Adrenal gland (tissue), 19 donors: ENCODE measurements at places on chromosomes 2 and 18.

- no peak for DNase-seq
Measured at GRCh38 chr2:215479121-215479520, 43.3 kb upstream of the FN1 start.

DNA sequence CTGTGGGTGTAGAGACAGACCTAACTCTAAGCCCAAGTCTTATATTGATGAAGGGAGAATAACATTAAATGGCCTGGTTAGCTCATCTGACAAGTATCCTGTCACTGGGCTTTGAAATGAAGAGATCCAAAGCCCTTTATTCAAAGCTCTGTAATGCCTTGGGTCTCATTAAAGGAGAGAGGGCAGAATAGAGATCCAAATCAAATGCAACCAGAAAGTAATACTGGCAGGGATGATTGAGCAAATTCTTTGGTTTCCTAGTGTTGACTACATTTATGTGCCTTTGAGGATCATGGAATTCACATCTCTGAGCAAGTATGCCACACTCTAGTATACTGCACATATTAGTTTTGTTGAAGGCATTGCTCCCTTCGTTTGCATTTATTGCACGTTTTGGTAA lies 147.9 kb upstream of the CAVIN2 start:
- DNase-seq = no peak

GRCh38 chr2:55482186-55482884 lies 37.2 kb upstream of the CFAP36 start:
- peak; percentile 33 for DNase-seq

DNA sequence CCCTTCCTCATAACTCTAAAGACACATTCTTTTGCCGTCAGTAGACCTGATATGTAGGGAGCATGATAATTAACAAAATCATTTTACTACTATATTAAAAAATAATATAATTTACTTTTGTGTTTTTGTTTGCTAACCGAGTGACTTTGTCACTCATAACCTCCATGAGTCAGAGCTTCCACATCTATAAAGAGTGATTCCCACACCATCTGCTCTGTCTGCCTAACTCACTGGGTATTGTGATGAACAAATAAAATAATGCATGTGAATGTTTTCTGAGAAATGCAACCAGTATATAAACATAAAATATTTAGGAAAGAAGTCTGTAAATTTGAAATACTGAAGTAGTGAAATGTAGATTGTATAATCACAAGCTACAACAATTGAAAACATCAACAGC lies 123.4 kb upstream of the DSEL start:
- DNase-seq = no peak

DNA sequence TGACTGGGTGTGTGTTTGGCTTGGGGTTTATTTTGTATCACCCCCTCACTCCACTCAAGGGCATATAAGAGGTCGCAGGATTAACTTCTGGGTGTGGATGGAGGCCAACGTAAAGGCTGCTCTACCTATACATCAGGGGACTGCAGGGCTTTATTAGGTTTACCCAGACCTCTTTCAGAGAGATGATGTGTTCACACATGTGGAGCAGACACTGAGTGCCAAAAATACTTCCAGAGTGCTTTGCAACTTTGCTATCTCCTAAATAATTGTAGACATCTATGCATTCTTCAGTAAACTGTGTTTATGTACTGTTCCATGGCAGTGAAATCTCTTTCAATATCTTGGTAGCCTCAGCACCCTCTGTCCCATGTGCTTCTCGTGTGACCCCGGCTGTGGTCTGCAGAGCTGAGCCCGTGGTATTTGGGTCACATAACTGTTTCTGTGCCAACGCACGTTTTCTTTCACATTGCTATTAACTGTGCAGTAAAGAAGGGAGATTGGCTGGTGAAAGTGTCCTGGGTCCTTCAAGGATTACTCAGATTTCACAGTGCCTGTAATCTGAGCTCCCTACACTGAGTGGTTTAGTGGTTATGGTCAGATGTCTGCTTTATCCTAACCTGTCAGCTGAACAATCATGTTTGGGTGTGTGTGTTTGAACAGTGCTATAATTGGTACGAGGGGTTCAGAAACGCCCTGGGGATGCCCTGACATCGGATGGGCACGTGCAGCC lies 208.1 kb downstream of the VAPA start:
- DNase-seq = no peak

DNA sequence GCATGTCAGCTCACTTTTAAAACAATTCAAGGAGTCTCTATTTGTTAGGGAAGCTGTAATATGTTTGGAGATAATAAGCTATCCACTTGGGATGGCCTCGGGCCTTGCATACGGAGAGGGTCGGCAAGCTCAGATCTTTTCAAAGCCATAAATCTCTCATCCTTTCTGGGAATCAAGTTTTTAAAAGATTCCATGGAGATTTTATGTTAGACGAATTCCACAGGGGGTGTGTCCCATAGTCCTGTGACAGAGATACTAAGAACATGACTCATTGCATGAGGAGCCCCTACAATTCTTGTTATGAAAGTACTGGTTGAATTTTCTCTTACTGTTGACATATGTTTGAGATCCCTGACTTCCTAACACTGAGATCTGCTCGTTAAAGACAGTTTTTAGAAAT lies 108.7 kb downstream of the FEZ2 start:
- DNase-seq = no peak
